ENCODE measurements at places on chromosomes 2 and 18.

DNA sequence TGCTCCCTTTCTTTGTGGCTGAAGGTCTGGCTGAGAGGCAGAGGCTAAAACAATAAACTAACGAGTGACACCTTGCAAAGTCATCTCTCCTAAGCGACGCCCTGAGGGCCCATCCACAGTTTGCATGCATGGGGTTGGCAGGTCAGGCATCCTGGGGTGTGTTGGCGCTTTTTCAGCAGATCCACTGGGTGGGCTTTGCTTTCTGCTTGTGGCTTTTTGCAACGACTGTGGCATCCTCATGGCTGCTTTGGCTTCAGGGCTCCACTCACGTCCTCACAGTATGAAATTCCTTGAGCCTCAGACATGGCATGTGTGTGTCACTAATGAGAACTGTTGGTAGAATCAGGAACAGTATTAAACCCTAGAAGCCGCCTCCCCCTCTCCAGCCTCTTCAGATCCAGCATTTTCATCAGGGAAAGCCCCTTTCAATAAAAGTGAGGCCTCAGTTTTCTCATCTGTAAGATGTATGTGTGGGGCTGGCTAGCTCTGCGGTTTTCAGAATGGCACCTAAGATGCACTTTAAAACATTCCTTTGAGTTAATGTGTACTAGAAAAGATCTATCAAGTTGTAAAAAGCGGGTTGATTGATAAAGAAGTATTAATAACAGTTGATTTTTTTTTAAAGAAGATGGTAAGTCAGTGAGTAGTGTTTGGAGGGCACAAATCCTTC is 72.5 kb downstream of the SH3BP4 start:
- no peak for DNase-seq

DNA sequence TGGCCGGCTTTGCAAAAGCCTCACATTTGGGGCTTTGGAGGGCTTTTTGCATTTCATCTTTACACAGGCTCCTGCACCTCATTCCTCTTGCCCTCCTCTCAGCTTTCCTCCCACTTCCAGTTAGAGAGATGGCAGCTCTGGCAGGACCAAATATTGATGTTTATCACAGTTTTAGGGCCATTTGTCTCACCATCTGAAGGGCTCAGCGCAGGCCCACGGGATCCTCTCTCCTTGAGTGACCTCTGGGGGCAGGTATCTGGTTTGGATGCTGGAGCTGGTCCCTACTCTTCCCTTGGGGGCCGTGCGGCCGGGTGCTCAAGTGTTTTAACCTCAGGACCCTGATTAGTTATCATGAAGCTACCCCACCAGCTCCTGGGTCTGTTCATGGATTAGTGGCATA is 19.9 kb downstream of the ATOH8 start:
- DNase-seq = no peak

DNA sequence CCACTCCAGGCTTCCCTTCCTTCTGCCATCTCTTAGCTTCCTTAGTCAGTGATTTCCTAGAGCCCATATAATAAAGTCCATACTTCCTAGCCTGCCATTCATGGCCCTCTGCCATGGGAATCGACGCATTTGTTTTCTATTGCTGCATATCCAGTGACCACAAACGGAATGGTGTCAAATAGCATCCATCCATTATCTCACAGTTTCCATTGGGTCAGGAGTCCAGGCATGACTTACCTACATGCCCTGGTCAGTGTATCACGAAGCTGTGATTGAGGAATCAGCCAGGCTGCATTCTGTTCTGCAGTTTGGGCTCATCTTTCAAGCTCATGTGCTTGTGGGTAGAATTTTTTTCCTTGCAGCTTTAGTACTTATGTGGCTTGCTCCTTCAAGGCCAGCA is 209.7 kb upstream of the EPAS1 start:
- DNase-seq = no peak

- DNase-seq = no peak
Measured at GRCh38 chr2:231093933-231094332, 30.9 kb downstream of the HTR2B start.

DNA sequence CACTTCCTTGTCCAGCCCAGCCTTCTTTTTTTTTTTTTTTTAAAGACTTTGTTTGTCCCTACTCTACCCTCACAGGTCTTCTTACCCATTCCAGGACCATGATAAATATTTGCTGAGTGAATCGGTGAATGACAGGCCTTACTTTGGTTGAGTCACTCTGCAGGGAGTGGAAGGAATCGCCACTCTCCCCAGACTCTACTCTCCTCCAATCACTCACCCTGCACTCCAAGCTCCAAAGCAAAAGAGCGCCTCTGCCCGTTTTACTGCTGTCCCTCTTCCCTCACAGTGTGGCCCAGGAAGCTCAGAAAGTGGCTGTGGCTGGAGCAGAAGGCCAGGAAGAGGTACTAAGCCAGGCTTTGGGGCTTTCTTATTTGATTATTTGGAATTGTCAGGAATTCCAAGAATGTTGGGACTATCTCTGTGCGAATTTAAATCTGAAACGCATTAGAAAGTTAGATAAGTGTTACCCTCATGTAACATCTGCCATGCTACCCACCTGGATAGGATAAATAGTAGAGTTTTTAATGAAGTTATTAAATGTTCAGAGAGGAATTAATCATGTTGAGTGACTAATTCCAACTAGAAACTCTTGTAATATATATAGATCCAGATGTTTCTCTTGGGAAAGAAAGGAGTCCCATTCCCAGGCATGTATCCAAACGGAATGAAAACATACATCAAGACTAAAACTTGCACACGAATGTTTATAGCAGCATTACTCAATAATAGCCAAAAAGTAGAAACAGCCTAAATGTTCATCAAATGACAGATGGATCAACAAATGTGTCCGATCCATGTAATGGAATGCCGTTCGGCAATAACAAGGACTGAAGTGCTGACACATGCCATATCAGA is 43.0 kb upstream of the CHMP1B start:
- no peak for DNase-seq

GRCh38 chr2:235780401-235780800 is 286.6 kb downstream of the AGAP1 start:
- no peak for DNase-seq

- no peak for DNase-seq
Measured at GRCh38 chr18:23189099-23189498, 53.8 kb downstream of the CABLES1 start.

GRCh38 chr18:51160646-51161045 is 36.8 kb downstream of the MEX3C start:
- DNase-seq = no peak

All from umbilical cord (tissue), 2 donors.